ENCODE measurements at places on chromosomes 1 and 21.

- DNase-seq = no peak
These were observed 177.1 kb downstream of the GABPA start for GRCh38 chr21:25911730-25912401.

DNA sequence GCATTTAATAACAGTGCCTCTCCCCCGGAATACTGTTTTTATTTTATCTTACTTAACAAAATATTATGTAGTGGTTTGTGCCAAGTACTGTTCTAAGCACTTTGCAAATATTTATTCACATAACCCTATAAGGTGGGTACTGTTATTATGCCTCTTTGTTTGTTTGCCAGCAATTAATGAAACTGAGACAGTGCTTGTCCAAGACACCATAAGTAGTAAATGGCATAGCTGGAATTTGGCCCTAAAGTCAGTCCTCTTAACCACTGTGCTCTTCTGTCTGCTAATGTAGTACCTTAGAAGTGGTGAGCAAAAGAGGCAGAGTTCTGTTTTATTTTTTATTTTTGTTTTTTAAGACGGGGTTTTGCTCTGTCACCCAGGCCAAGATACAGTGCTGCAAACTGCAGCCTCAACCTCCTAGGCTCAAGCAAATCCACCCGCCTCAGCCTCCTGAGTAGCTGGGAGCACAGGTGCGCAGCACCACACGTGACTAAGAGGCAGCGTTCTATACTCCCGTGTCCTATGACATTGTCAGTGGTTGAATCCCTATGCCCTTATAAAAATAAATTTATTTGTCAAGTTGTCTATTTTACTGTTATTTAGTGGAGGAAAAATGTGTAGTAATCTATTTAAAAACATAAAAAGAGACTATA is 165.8 kb downstream of the CLEC20A start:
- no peak for DNase-seq

- no peak for DNase-seq
These were observed 3.1 kb upstream of the TINAGL1 start for GRCh38 chr1:31573261-31573660.

- no peak for DNase-seq
These were observed 120.4 kb downstream of the EDEM3 start for GRCh38 chr1:184634296-184634695.

All from RWPE1 (cell line).